ENCODE measurements at places on chromosomes 7 and 10.
A peak's percentile ranks its signal among the peaks of the same experiment; 100 is the strongest.

- DNase-seq, result peak; percentile 9
Measured at GRCh38 chr10:60203993-60204618, 185.6 kb downstream of the ANK3 start.

DNA sequence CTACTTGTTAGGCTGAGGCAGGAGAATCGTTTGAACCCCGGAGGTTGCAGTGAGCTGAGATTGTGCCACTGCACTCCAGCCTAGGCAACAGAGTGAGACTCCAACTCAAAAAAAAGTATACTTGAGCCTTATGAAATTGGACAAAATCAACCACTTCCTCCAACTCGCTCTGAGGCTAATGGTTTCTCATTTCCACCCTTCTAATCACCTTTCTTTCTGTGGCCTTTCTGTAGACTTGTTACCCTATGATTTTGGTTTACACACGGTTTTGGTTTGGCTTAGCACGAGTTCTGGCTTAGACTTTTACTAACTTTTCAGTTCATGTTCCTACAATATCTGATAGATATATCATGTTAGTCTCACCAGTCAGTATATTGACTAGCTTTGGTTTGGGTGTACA lies 152.0 kb downstream of the PHTF2 start:
- DNase-seq, result no peak

- DNase-seq, result no peak
Measured at GRCh38 chr10:97876402-97876801, 26.8 kb downstream of the GOLGA7B start.

DNA sequence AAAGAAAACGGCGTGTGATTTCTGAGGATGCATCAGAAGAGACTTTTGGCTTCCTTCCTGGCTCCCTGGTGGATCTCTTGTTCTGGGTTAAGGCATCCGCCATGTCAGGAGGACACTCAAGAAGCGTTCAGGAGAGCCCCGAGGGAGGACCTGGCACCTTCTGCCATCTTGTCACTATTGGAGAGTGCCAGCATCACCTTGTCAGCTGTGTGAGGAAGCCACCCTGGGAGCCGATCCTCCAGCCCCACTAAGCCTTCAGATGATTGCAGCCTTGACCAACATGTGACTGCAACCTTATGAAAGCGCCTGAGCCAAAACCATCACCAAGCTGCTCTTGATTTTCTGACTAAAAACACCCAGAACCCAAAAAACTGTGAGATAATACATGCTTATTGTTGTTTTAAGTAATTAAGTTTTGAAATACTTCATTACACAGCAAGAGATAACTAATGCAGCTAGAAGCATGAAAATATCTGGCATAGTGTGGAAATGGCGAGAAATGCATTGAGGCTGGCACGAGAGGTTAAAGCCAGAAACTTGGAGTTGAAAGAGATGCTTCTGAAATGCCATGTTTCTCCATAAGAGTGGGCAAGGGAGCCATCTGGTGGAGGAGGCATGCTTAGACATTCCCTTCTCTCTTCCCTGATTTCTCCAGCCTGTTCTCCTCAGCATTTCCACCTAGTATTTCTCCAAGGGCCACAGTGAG lies 5.4 kb upstream of the ZFYVE27 start:
- DNase-seq, result peak; percentile 54

GRCh38 chr10:46314071-46314470 lies 27.3 kb downstream of the ANTXRL start:
- DNase-seq, result no peak

DNA sequence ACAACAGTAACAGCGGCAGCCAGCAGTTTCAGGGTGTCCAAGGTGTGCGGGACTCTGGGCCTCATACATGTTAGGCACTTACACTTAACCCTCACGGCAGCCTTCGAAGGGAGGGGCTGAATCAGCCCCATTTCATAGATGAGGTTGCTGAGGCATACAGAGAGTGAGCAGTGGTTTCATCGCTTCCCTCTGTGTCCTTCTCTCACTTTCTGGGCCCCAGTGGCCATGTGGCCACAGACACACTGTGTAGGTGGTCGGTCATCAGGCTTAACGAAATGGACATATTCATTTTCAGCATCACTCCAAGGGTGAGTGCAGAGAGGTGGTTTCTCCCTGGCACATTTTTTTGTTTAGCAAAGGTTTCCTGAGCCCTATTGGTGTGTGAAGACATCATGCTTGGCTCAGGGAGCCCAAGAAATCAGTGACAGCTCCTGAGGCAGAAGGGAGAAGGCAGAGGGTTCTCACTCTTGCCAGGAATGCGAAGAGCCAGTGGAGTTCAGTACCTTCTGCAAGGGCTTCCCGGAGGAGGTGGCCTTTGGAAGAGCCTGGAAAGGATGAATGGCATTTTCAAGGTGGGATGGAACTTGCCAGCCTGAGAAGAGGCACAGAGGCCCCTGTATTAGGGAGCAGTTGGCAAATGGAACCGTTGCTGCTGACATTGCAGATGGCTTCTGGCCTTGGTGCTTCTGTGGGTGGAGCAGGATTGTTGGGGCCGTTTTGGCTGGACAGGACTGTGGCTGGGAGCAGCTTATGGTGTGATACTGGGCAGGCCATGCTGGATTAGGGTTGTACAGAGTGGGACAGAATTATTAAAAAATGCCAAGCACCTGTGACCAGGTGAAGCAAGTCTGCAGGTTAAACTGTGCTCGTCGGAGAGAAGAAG lies 61.7 kb upstream of the PPIF start:
- no peak for DNase-seq

DNA sequence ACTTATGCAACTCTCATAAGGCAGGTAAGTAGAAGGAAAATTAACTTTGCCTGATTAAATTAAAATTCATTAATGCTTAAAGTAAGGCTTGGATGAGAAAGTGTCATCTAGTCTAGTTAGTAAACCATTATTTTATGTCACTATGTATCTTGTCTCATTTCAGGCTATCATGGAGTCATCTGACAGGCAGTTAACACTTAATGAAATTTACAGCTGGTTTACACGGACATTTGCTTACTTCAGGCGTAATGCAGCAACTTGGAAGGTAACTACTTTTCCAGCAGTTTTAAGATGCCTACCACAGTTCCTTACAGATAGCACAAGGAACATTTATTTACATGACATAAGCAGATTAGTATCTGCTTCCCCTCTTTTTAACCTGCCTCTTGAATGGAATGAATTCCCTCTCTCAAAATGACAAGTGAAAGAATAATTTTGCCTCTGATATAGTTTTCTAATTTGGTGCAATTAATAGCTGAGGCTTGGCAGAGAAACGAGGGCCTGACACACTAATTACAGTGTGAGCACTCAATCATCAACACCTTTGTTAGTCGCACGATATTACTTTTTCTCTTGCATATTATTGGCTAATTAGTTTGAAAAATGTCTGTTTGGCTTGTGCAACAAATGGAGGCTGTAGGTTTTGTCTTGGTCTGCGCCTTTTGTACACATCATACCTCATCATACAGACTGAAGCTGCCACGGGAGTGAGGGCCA lies 245.0 kb downstream of the FOXP2 start:
- no peak for DNase-seq

- DNase-seq, result no peak
Measured at GRCh38 chr7:33970536-33970935, 65.2 kb downstream of the BMPER start.
